CMK (cell line): ENCODE measurements at places on chromosomes 12 and 14.

DNA sequence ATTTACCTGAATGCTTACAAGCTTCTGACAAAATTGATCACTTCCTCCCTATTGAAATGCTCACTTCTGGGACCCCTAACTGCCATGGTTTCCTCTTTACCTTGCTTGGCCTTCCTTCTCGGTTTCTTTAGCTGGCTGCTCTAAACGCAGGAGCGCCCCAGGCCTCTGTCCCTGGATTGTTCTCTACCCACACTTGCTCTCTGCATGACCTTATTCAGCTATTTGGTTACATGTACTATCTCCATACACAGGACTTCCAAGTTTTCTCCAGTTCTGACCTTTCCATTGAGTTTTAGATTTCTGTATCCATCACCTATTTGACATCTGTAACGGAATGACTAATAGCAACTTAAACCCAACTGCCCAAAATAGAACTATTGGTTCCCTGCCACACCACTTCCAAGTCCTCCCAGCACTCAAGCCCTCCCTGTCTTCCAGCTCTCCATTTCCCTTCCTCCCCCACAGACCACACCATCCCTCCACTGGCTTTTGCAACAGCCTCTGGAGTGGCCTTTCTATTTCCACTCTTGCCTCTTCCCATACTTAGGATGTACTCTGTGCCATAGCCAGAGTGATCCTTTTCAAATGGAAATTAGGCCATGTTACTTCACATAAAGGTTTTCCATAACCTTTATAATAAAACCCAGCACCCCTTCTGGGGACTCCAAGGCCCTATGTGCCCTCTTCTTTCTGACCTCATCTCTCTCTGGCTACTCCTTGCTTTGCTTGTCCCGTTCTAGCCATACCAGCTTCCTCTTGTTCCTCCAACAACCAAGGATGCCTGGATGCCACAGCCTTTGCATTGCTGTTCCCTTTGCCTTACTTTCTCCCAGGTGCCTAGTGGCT, 202.2 kb downstream of the AEBP2 start:
- no peak for DNase-seq

DNA sequence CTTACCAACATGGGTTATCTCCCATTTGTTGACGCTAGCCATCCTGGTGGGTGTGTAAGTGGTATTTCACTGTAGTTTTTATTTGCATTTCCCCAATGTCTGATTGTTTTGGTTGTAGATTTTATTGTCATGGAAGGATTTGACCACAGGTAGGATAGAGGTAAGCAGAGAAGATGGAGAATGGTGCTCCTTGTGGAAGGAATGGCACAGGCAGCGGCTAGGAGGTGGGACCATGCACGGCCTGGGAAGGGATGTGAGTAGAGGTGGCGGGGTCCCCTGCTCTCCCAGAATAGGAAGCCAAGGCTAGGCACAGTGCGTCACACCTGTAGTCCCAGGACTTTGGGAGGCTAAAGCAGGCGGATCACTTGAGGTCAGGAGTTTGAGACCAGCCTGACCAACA, 41.4 kb downstream of the PHETA1 start:
- DNase-seq, result no peak

DNA sequence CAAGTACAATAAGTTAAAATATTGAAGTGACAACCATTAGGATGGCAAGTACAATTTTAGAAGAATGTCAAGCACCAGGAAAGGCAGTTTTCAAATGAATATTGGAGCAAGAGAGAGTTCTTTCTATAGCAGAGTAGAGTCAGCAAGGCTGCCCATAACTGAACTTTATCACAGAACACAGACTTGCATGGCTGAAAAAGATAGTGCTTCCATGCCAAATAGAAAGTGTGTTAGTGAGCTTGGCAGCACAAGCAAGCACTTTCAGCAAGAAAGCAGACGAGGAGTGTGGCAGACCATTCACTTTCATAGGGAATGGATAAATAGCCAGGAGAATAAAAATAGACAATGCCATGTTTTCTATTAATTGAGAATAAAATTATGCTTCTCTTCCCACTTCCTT, 647.0 kb upstream of the MGAT4C start:
- peak; percentile 20 for DNase-seq

GRCh38 chr14:103538291-103539055, 9.5 kb downstream of the TRMT61A start:
- DNase-seq, result no peak

DNA sequence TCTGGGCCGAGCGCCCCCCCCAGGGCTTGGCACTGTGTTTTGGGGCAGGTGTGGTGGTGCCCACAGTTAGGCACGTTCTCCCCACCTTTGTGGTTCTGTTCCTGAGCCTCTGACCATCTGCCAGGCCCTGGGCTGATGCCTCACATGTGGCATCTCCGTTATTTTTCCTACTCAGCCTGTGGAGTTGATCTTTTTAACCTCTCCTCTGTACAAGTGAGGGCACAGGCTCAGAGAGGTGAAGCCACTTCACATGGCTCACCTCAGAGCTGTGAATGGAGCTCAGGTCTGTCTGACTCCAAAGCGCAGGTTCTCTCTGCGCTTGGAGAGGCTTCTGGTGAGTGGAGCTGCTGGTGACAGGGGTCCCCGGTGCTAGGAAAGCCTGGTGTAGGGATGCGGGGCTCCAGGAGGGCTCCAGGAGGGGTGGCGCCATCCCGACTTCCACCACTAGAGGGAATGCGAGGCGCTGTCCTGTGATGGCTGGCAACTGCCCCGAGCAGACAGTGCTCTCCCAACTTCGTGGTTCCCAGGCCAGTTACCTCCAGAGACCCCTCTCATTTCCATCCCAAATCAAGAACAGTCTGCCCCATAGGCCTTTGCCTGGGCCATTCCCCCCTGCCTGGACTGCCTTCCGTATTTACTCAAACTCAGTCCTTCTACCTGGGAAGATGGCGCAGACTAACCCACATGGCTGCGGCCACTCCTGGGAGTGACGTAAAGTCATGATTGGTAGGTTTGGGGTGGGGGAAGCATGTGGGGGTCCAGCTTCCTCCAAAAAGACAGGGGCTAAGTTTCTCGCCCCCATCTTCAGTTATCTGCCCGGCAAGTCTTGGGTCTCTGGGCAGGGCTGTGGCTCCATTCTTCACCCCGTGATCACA, 9.9 kb downstream of the BCL7A start:
- no peak for DNase-seq

- no peak for DNase-seq
Observed at GRCh38 chr12:42486407-42486806, 103.1 kb downstream of the PRICKLE1 start.
